Activated gamma-delta T cell (primary cell): ENCODE measurements at places on chromosomes 5 and 9.

DNA sequence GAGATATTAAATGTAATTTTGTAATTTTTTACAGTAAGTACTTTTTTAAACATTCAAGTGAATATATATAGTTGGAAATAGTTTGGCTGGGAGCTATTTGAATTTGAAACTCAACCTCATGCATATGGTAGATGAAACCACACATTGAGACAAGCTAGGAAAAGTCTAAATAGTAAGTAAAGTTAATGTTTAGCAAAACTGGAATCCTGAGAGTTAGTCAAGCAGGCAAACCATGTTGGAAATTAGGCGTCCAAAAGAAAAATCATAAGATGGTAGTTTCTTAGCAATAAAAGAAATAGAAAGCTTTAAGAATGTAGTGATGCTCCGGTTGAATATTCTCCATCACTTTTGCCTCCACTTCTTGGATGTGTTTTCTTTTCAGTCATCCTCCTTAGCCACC, 657.1 kb upstream of the CDH10 start:
- DNase-seq = no peak

DNA sequence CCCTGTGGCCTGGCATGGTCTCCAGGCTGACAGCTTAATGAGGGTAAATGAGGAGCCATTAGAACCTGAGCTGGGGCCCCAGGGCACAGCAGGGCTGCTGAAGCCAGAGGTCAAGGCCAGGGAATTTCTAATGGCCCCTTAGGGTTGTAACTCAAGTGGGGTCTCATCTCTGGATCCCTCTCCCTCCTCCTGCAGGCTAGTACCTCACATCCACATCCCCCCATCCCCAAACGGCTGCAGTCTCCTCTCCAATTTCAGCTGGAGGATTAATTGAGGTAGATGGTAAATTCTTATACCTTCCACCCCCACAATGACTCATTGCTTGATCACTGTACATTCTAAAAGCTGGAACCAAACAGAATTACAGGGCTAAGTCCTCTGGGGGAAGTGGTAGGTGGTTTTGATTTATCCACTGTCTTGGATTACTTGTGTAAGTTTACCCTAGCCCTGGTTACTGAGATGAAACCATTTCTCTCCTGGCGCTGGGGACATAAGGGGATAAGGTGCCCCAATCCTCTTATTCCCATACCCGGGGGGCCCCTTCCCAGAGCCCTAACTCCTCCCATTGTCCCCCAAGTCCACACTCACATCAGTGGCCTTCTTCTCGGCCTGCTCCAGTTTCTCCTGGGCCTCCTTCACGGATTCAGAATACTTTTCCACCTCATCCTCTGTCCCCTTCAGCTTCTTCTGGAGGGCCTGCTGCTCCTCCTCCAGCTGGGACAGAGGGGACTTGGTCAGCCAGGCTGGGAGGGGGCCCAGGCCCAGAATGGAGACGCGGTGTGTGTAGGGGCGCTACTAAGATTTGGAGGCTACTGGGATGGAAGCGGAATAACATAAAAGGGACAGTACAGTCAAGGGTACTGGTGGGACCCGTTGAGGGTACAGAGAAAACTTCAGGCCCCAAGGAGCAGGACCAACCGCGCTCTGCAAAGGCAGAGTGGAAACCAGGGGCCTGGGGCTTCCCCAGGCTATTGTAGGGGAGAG, 875 bp downstream of the TPM2 start:
- no peak for DNase-seq

GRCh38 chr9:132733260-132733815, 63.1 kb downstream of the GTF3C4 start:
- DNase-seq = no peak

- no peak for DNase-seq
Measured at GRCh38 chr5:1239505-1240251, 14.5 kb downstream of the SLC6A18 start.

- no peak for DNase-seq
Measured at GRCh38 chr5:359301-359897, 37.9 kb downstream of the AHRR start.
